ENCODE measurements at places on chromosomes 5 and 9.

- DNase-seq = no peak
Measured at GRCh38 chr9:115300874-115301273, 182.9 kb upstream of the TNC start.

- DNase-seq = no peak
Measured at GRCh38 chr9:656926-657568, 184.4 kb upstream of the DMRT1 start.

- DNase-seq = no peak
Measured at GRCh38 chr5:177081859-177082258, 4.9 kb upstream of the FGFR4 start.

GRCh38 chr5:65012301-65012892 lies 243.7 kb downstream of the CWC27 start:
- DNase-seq = no peak

DNA sequence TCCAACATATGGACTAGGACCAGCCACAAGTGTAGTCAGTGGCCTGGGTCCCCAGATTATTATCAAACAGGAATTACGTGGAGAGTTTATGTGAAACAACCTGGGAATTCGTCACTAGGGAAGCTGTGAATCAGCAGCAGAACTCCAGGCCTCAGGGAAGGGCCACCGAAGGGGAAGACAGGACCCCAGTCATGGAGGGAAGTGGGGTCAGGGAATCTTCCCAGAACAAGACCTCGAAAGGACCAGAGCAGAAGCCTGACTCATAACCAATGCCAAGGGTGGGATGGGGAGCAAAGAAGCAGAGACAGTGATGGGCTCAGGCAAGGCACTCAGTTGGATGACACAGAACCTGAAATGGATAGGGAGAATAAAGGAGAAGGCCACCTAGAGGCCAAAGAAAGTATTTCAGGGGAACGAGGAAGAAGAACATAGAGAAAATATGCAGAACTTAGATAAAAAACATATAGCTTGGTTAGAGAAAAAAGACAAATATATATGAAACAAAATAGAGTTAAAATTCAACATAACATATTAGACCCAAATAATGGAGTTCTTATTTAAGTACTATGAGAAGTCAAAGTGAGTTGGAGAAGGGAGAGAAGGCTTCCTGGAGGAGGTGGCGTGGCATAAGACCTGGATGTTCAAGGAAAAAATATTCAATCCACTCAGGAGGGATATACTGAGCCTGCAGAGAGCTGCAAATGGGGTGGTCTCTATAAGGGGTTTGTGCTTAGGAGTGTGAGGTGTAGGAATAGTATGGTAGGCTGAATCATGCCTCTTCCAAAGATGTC lies 66.7 kb upstream of the CAST start:
- no peak for DNase-seq

- DNase-seq = no peak
Measured at GRCh38 chr9:76703270-76703669, 61.0 kb upstream of the PCA3 start.

- no peak for DNase-seq
Measured at GRCh38 chr5:135648116-135648515, 69.3 kb upstream of the CXCL14 start.

DNA sequence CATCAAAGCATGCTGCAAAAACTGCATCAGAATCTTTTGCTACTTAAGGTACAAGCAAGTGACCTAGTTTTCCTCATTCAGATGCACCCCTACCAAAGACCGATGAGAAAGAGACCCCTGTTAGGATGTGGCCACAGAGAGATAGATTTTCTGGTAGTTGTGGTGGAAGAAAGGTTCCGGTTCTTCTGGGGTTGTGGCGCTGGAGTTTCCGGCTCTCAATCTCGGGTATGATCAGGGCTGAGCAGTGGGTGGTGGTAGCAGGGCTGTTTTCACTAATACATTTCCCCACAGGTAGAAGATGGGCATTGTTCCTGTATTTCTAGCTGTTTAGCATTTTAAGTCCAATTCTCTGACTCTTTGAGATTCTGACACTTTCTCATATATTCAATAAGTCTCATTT lies 58.4 kb downstream of the PCSK1 start:
- no peak for DNase-seq

DNA sequence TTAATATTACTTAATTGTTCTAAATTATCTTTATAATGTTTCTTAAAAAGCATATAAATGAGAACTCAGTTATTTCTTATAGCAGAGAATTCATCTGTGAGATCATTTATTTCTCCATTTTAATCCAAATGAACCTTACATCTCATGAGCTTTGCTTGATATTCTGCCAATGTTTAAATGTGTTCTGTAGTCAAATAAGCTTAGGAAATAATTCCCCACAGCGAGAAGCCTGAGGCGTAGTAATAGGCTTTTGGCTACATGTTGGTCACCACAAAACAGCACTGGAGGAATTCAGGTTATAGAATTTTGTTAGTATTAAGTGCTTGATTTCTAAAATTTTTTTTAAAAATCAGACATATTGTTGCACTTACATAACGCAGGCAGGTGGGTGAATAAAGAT lies 585.3 kb upstream of the RORB start:
- no peak for DNase-seq

- no peak for DNase-seq
Measured at GRCh38 chr9:131732636-131733289, 7.1 kb downstream of the RAPGEF1 start.

GRCh38 chr5:122756264-122756911 lies 18.5 kb upstream of the SNX2 start:
- no peak for DNase-seq

GRCh38 chr9:3006851-3007250 lies 163.0 kb upstream of the PUM3 start:
- DNase-seq = no peak

GRCh38 chr5:121638126-121638525 lies 213.6 kb upstream of the FTMT start:
- DNase-seq = no peak

DNA sequence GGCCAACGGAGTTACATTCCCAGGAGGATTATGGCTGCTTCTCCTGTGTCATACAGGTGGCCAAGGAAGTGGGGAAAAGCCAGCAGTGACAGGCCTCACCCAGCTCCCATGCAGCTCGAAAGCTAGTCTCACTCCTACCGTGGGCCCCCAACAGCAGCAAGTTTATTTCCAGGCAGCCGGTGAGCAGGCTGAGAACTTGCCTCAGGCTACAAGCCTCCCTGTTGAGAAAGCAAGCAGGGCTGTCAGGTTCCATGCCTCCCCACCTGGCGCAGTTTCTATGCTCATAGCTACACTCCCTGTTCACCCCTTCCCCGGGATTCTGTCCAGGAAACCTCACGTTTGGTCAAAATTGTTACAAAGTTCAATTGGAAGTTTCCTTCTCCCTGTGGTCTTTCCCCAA lies 27.5 kb upstream of the DNAH5 start:
- DNase-seq = no peak

DNA sequence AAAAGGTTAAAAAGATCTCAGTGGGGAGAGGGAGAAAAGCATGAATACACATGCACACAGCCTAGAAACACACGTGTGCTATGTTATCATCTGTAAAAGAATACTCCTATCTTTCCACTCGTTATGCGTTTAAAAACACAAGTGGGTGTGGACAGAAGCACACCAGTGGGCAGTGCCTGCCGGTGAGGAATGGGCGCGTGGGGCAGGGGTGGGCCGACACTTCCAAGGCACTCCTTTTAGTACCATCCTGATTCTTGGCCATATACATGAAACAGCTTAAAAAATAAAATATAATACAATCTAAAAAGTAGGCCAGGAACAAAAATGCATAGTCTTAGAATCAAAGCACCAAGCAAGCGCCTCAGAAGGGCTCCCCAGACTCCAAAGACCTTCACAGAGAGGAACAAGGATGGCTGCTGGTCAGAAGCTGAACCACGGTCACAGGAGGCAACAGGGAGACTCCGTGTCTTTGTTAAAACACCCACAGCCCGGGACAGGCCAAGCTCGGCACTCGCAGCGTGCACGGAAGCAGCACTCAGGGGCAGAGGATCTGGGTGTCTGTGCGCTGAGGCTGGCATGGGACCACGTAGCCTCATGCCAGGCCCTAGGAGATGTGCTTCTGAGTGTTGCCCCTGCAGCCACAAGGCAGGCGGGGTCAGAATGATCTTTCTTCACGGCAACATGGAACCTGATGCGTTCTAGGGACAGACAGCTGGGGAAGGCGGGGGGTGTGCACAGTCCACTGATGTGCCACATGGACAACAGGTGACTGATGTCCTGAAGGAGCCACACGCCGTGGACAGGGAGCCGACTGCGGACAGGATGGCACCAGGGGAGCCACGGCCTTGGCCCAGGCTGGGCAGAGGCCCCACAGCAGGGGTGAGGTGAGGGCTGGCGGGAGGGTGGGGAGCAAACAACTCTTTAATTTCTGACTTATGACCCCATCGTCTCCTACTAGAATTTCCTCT lies 15.9 kb downstream of the BRD9 start:
- no peak for DNase-seq

GRCh38 chr9:105339849-105340248 lies 95.4 kb downstream of the SLC44A1 start:
- DNase-seq = no peak

DNA sequence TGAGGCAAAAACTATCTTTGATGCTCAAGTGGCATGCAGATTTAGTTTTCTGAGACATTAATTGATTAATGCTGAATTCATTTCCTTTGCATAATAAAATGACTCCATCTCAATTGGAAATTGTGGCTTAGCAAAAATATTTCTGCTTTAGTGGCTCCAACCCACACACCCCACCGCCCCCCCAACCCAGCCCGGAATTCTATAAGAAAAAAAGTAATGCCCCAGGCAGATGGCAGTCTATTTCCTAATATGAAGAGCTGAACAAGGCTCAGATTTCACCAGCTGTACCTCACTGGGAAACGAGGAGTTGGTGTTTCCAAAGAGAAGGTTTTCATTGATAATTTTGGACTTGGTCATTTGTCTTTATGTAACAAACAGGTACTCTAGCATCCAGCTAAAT lies 182.1 kb downstream of the FBN2 start:
- DNase-seq = no peak

DNA sequence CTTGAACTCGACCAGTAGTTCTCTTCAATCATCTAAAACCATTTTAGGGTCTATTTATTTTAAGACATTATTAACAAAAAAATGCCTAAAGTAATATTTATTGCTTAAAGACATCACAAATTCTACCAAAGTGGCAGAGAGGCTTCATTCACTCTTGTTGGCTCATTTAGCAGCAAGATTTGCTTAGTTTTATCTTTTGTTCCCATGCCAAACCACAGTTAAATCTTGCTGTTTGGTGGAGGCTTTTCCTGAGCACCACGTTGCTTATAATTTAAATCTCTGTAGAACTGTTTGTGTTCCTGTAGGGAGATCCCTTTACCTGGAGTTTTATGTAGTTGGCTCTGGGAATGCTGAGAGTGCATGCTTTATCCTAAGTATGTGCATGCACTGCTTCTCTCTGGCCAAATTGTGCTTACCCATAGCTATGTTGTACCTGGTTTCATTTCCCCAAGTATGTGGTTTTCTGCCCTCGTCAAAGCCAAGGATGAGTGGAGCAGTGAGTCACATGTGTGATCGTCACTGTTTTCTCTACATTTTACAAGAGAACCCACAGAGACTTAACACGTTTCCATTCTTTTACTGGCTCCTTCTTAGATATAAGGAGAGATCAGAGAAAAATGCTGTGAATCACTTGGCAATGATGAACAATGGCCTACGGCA lies 42.1 kb upstream of the MAST4 start:
- no peak for DNase-seq

- no peak for DNase-seq
Measured at GRCh38 chr9:68780720-68781119, 75.7 kb downstream of the PIP5K1B start.

- no peak for DNase-seq
Measured at GRCh38 chr9:90860826-90861225, 59.2 kb downstream of the SYK start.

- no peak for DNase-seq
Measured at GRCh38 chr9:1709347-1709746, 305.8 kb upstream of the SMARCA2 start.

GRCh38 chr9:123359106-123359505 lies 3.1 kb downstream of the CRB2 start:
- no peak for DNase-seq

- DNase-seq = no peak
Measured at GRCh38 chr5:32055891-32056866, 117.9 kb downstream of the GOLPH3 start.

- no peak for DNase-seq
Measured at GRCh38 chr9:20144197-20144596, 355.4 kb upstream of the SLC24A2 start.

DNA sequence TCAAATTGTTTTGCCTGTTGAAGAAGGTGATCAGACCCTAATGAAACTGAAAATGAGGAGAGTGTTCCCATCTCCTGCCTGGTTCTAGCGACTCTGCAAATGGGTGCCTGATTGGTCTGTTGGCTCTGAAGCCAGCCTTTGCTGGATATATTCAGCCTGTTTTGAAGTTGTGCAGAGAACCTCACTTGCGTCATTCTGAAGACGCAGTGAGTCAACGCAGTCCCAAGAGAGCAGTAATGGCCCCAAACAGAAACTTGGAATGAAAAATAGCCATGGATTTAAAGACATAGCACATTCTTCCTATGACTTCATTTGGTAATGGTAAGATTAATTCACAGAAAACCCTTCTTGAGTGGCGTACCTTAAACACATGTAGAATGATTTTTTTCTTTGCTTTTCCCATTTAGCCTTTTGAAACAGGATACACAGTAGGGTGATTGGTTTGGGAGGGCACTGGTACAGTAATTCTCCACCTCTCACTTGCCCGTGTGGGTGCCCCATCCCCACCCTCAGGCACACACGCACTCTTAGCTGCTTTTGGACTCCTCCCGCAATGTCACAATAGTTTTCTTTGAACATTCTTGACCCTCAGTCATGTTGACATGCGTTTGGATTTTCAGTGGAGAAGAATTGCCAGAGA lies 54.1 kb upstream of the ABL1 start:
- peak; percentile 96 for DNase-seq

DNA sequence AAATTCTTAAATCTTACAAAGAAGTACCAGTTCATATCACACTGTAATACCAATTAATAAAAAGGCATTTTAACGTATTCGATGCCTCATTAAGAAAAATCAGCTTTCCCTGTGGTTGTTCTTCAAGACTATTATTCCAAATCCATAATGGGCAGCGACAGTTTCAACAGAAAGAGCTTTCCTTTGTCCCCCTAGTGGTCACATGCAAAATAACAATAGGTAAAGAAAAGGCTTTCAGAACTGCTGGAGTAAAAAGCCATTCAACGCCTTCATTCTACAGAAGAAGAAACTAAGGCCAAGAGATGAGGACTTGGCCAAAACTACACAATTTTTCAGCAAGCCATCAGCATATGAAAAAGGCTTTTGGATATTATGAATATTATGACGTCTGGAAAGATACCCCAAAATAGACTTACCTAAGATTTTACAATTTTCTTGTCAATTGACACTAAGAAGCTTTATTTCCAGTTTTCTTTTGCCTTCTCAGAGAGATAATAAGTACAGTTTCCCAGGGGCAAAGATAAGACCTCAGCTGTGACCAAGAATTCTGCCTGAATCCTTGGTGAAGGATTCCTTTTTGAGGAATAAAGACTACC lies 6.7 kb upstream of the CDH6 start:
- peak; percentile 55 for DNase-seq

- no peak for DNase-seq
Measured at GRCh38 chr5:111691914-111692313, 65.1 kb downstream of the NREP start.

GRCh38 chr9:92044936-92045335 lies 70.3 kb downstream of the SPTLC1 start:
- no peak for DNase-seq
